GM06990 (cell line): ENCODE measurements at places on chromosomes 3 and 15.

DNA sequence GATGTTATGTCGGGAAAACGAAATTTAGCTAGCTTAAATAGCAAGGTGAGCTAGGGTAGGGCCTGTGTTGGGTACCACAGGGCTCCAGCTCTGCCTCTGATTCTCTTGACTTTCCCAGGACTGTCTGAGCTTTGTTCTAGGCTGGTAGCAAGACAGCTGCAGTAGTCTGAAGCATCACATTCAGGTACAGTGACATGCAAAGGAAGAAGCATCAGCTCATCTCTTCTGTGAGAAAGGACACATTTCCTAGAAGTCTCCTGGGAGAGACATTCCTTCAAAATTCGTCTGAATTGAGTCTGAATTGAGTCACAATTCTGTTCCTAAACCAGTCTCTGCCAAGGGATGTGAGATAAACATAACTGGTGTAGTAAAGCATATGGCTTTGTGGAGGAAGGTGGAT lies 8.5 kb upstream of the UBXN7 start:
- DNase-seq: no peak

GRCh38 chr3:149487598-149488197 lies 13.2 kb downstream of the TM4SF4 start:
- DNase-seq: no peak

- no peak for DNase-seq
These were observed 1.9 kb downstream of the KLHDC8B start for GRCh38 chr3:49173116-49173791.

GRCh38 chr15:28887339-28888174 lies 1.8 kb downstream of the APBA2 start:
- no peak for DNase-seq

- no peak for DNase-seq
These were observed 354.9 kb upstream of the ATP11B start for GRCh38 chr3:182438398-182438797.

DNA sequence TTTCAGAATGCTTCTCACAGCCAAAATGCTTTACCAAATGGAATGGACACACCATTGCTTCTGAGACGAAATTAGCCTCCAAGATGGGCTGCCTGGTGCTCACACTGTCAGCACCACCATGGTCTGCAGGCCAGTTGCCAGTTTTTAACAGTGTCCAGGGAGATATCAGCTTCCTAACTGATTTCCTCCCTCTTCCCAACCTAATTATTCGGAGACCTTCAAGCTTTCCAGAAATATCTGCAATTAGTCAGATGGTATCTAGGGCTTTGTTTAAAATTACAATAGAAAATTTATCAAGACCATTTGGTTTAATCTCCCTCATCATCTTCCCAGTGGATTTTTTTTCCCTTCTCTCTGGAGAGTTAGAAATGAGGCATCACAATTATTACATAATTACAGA lies 287.5 kb downstream of the ZPLD1 start:
- no peak for DNase-seq

DNA sequence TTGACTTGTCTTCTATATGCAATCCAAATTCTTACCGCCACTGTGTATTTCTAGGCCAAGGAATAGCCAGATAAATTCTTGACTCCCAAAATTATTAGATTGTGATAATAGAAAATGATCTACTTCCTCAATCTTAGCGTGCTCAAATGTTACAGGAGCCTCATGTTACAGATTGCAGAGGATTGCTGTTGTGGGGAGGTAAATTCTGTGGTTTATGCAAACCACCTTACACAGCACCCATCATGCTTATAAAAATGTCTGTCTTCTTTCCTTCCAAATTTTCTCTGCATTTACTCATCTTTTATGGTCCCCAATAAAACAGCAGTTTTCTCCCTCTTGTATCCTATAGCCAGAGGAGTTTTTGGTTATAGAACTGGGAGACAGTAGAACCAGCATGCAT lies 420.2 kb upstream of the ROBO1 start:
- no peak for DNase-seq

- no peak for DNase-seq
These were observed 108.8 kb upstream of the CCDC54 start for GRCh38 chr3:107268469-107268868.
